ENCODE measurements at places on chromosomes 3 and 15.

GRCh38 chr3:52463416-52463815, 8.0 kb downstream of the NISCH start:
- no peak for DNase-seq

DNA sequence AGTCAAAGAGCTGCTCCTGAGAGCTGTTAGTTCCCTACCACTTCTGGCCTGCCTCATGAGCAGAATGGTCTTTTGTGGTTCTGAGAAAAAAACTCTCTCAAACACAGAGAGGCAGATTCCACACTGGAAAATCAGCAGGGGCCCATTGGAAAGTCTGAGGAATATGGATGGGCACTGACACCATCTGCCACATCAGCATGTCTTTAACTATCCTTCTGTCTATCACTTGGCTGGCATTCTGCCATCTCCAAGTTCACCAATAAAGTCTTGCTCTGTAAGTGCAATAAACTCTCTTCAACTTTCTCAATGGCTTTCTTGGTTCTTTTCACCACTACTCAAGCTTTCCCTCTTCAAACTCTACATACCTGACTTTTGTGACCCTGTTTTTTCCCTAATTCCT, 101.3 kb upstream of the GALNT15 start:
- no peak for DNase-seq

DNA sequence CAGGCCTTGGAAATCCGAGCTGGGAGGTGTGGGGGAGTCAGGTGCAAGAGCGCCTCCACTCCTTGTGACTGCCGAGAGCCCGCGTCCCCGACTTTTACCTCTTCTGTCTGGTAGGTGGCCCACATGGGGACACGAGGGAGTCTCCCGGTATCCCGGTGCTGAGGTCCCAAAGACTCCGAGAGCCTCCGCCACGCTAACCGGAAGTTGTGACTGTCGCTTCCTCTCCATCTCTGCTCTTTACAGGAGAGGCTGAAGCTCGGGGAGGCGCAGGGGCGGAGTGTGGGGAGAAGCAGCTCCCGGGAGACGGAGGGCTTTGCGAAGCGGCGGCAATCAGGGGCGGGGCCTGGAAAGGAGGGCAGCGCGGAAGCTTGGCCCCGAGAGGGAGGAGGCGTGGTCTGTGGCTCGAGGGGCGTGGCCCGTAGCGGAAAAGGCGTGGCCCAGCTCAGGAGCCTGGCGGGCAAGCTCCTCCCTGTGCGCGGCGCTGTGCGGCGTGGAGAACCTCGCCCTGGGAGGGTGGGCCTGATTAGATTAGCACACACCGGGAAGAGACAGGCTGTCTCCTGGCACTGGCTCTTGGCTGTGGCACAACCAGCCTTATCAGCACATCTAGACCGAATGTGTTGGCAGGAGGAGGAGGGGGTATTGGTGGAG, 143.9 kb downstream of the GABRB3 start:
- DNase-seq, result no peak

- DNase-seq, result no peak
These were observed 78.2 kb upstream of the BOC start for GRCh38 chr3:113133140-113133539.

GRCh38 chr3:64380546-64380945, 155.3 kb upstream of the PRICKLE2 start:
- DNase-seq, result no peak

DNA sequence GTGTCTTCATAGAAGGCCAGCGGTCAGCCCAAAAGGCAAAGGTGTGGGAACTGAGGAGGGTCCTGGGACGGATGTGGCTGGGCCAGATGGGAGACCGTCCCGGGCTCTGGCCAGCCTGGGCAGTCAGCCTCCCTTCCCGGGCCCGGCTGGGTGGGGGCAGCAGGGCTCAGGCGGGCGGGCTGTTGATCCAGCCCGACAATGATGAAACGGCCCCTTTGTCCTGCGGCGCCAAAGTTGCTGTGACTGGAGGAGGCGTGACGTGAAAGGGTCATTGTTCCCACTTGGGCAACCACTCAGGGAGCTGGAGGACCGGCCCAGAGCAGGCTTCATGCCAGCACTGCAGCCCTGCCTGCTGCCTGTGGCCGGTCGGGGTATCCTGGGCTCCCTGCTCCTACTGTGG, 16.5 kb downstream of the DUSP7 start:
- no peak for DNase-seq

DNA sequence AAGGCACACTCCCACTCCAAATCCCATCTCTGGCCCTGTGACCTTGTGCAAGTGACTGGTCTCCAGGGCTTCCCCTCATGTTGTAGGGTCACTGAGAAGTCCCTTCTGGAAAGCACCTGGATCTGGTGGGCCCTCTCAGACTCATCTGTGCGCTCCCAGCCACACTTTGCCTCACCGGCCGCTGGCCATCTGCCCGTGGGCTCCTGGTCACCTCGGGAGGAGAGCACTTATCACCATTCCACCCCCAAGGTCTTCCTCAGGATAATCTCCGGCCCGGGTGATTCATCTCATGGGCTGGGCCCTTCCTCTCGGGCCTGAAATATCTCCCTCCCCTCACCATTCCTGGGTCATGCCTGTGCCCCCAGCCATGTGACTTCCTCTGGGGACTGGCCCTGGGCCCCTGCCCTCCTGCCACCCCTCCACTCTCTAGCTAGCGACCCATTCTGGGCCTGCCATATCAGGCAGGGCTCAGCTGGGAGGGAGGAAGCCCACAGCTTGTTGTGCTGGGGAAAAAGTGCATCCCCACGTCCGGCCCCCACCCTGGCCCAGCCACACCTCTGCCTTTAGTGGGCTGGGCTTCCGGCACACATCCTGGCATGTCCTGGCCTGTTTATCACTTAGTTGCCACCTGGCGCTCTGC, 10.6 kb upstream of the WNT7A start:
- DNase-seq, result peak; percentile 26

GRCh38 chr3:172140499-172141391, 101.4 kb downstream of the FNDC3B start:
- no peak for DNase-seq

- DNase-seq, result no peak
These were observed 319.2 kb upstream of the LRRFIP2 start for GRCh38 chr3:37493485-37494080.

DNA sequence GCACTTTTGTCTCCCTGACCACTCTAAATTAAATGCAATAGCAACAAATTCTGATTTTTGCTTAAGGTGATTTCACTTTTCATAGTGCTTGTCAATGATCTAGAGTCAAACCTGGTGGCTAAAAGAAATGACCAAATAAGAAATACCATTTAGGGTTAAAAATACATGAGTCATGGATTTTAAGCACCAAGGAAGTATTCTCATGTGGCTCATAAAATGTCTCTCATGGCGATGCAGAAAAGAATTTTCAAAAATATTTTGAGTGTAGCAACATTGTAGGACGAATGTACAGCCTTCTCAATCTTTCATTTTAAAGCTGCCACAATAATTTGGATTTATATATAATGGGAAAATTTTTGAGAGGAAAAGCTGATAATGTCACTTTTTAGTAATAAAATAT, 193.6 kb downstream of the EPHA3 start:
- DNase-seq, result no peak

DNA sequence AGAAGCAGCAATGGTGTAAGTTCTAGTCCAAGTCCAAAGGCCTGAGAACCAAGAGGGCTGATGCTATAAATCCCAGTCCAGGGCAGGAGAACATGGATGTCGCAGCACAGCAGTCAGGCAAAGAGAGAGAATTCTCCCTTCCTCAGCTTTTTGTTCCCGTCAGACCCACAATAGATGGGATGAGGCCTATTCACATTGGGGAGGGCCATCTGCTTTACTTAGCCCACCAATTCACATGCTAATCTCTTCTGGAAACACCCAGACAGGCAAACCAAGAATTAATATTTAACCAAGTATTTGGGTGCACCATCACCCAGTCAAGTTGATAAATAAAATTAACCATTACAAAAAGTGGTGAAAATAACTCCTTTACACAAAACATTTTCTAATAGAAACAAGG, 511.7 kb upstream of the UBE2E2 start:
- no peak for DNase-seq

DNA sequence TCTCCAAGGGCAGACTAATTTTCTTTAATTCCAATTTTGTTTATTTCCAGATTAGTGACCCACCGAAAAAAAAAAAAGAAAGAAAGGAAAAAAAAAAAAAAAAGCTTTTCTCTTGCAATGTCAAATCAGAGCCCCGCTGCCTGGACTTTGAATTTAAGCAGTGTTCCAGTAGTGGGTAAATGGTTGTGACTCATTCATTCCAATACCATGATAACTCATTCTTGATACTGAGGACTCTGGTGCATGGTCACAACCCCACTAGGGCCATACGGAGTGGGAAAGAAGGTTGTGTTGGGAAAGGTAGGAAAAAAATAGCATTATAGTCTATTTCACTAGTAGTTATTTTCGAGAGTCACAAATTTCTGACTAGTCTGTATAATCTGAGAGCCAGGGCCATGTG, 59.1 kb upstream of the COL8A1 start:
- DNase-seq, result no peak

DNA sequence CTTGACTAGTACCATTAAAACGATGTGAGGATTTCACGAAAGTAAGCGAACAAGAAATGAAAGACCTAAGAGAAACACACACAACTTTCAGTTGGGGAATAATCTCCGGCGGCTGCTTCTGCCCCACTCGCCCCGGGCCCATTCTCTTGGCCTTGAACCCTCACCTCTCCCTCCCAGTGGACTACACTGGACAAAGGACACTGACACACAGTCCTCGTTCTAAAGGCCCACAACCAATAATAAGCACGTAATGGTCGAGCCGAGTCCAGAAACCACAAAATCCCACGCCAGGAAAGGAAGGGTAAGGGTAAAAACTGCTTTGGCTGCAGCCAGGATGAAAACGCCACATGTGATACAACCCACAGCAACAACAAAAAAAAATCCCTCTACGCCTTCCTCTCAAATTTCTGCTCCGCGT, 469 bp downstream of the ZNF770 start:
- no peak for DNase-seq

- no peak for DNase-seq
These were observed at the start of gene VEPH1 for GRCh38 chr3:157502916-157503595. Gene VEPH1, minus strand, starts transcription at chr3:157503416. Its CDS starts 8,067 bp downstream, at chr3:157495349.

DNA sequence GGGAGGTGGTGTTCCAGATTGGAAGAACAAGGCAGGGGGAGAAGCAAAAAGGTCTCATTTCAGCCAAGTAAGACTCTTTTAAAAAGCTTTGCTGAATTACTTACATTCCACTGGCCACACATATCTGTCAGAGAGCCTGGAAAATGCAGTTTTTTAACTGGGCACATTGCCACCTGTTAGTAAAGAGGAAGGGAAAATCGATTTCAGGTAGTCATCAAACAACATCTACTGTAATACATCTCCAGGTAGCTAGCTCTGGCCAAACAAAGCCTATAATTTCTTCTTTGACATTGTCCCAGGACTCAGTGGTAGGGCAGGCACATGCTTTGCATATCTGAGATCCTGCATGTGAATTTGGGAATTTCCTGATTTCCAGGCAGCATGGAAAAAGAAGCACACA, 480.7 kb upstream of the SUCLG2 start:
- DNase-seq, result no peak

- no peak for DNase-seq
These were observed 405.1 kb downstream of the ROBO1 start for GRCh38 chr3:79362571-79363270.

DNA sequence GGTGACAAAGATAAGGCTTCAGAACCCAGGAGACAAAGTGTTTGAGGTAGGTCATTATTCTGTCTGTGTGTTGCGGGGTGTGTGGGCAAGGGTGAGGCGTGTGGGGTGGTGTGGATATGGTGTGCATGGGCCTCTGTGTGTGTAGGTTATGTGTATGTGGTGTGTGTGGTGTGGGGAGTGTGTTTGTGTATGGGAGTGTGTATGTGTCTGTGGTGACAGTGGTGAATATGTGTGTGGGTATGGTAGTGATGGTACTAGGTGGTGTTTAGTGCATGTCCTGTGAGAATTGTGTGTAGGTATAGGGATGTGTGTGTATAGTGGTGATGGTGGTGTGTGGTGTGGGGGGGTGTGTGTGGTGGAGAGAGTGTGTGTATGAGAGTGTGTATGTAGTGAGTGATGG, 16.2 kb upstream of the ETV5 start:
- DNase-seq, result no peak

DNA sequence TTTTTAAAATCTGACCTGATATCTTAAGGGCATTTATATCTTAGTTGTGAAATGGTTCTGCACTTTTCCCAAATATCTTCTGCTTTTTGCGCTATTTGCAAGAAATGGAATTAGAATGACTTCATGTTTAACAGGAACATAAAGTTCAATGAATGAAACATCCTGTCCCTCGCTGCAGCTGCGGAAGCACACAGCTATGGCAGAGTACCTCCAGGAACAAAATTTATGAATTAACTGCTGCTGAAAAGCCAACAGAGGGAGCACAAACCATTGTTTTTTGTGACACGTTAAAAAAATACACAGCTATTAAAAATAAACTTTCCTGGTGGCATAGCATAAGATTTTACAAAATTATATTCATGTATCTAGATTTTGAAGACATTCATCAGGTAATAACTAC, 404.4 kb upstream of the MDFIC2 start:
- DNase-seq, result no peak

- DNase-seq, result no peak
These were observed 168.7 kb downstream of the GREM1 start for GRCh38 chr15:32886459-32886858.

DNA sequence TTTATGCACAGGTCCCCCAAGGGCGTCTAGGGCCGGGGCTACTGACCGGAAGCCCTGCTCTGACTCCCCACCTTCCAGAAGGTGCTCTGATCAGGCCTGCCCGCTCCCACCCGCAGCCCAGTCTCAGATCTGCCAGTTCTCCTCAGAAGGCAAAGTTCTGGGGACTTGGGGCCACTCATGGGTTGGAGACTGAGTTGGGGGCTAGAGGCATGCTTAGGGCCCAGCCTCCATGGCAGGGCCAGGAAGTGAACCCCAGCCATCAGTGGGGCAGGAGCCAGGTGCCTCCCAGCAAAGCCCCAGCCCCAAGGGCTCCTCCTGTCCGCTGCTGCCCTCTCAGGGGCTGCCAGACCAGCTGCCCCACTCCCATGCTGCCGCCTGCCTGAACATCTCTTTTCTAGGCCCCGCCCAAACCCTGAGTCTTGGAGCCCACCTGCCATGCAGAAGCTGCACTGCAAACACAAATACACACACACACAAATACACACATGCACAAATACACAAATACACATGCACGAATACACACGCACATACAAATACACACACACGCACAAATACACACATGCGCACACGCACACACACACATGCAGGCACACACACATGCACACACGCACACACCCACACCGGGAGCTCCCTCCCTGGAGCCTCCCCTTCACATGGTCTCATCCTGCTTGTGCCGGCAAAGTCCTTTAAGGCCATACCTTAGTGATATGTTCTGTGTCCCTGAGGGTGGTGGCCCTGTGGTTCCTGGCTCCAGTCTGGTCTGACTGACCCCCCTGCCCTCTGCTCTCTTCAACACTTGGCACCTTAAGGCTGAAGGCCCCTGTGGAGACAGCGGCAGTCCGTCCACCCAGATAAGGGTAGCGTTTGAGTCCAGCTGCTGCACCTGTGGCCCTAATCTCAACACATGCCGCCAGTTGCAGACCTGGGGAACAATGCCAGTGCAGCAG, 59.2 kb upstream of the KLF13 start:
- DNase-seq, result peak; percentile 5

- DNase-seq, result no peak
These were observed 53.4 kb downstream of the HES1 start for GRCh38 chr3:194189243-194189791.
